ENCODE measurements at places on chromosomes 5 and 9. TPM values are rescaled to one million over a fixed set of nuclear protein-coding genes. Genes with fewer than 3 reads are reported as not detected.

CLPTM1L gene
- total RNA-seq = 207 TPM

CDHR2 gene
- total RNA-seq = 0.06 TPM

OR13C2 gene
- total RNA-seq = not detected

GBGT1 gene
- total RNA-seq = 1.7 TPM

TPPP gene
- total RNA-seq = 6.6 TPM

CBY3 gene
- not detected for total RNA-seq

XRCC4 gene
- total RNA-seq = 9.2 TPM

NRG2 gene
- 2.5 TPM for total RNA-seq

IRF1 gene
- 31.2 TPM for total RNA-seq

C1QTNF3 gene
- total RNA-seq = 0.18 TPM

RUSC2 gene
- total RNA-seq = 30.2 TPM

C5orf22 gene
- total RNA-seq = 11.8 TPM

SPAG8 gene
- 0.34 TPM for total RNA-seq

ZNG1C gene
- 66.0 TPM for total RNA-seq

GPR150 gene
- total RNA-seq = 0.07 TPM

SIGMAR1 gene
- 155 TPM for total RNA-seq

OTP gene
- 0.09 TPM for total RNA-seq

COL23A1 gene
- not detected for total RNA-seq

NIM1K gene
- 0.21 TPM for total RNA-seq

TLX3 gene
- total RNA-seq = not detected

OR13C8 gene
- not detected for total RNA-seq

PCDHB15 gene
- total RNA-seq = 0.13 TPM

HMMR gene
- 24.9 TPM for total RNA-seq

C9orf50 gene
- not detected for total RNA-seq

DRD1 gene
- total RNA-seq = 0.05 TPM

AMBP gene
- 7.1 TPM for total RNA-seq

EDIL3 gene
- total RNA-seq = 0.12 TPM

CAMK4 gene
- 0.07 TPM for total RNA-seq

AK8 gene
- 0.92 TPM for total RNA-seq

SH2D3C gene
- 0.08 TPM for total RNA-seq

MYOT gene
- 0.13 TPM for total RNA-seq

PDZD2 gene
- total RNA-seq = 0.42 TPM

TIMD4 gene
- 0.85 TPM for total RNA-seq

NADK2 gene
- total RNA-seq = 9.0 TPM

GEMIN5 gene
- 20.2 TPM for total RNA-seq

UBE2D2 gene
- total RNA-seq = 171 TPM

HBEGF gene
- total RNA-seq = 6.5 TPM

ADRB2 gene
- total RNA-seq = 1.3 TPM

CDH6 gene
- 0.07 TPM for total RNA-seq

TXNDC8 gene
- total RNA-seq = not detected

NTNG2 gene
- 1.2 TPM for total RNA-seq

FAT2 gene
- 0.01 TPM for total RNA-seq

SIT1 gene
- total RNA-seq = not detected

SMIM33 gene
- total RNA-seq = not detected

PRR7 gene
- total RNA-seq = 13.8 TPM

DDX4 gene
- total RNA-seq = not detected

STKLD1 gene
- 0.64 TPM for total RNA-seq

IFNK gene
- total RNA-seq = not detected

ACER2 gene
- total RNA-seq = 2.6 TPM

WWC1 gene
- total RNA-seq = 70.4 TPM

BTNL8 gene
- not detected for total RNA-seq

CCL27 gene
- 0.33 TPM for total RNA-seq

ZBTB43 gene
- total RNA-seq = 6.7 TPM

DMRT3 gene
- total RNA-seq = not detected

CAMSAP1 gene
- total RNA-seq = 19.3 TPM

ZNF618 gene
- 9.3 TPM for total RNA-seq

All from A549 treated with AZD2906 at 1 μM for 4 hours (cell line).